Femur (tissue), 1 donor: ENCODE measurements at places on chromosomes 3 and 15.

GRCh38 chr15:99350408-99350807, 99.1 kb downstream of the LRRC28 start:
- DNase-seq: no peak

DNA sequence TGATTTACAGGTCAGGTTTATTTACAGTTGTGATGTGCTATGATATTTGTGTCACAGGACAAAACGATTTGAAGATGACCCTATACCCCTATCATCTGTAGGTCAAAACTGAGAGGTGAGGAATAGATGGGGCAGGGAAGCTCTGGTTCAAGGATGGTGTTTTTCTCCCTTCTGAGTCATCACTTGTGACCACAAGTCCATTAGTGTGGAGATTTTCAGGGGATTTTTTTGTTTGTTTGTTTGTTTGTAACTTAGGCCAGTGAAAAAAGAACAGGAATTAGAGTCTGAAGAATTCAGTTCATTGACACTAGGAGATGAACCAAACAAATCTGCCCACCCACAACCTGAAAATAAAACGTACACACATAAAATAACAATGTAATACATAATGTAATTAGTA, 62.7 kb upstream of the FAM98B start:
- DNase-seq: no peak

GRCh38 chr3:83002869-83003445, 1241.5 kb upstream of the GBE1 start:
- no peak for DNase-seq

GRCh38 chr15:29244123-29244522, 25.5 kb downstream of the NSMCE3 start:
- DNase-seq: no peak

DNA sequence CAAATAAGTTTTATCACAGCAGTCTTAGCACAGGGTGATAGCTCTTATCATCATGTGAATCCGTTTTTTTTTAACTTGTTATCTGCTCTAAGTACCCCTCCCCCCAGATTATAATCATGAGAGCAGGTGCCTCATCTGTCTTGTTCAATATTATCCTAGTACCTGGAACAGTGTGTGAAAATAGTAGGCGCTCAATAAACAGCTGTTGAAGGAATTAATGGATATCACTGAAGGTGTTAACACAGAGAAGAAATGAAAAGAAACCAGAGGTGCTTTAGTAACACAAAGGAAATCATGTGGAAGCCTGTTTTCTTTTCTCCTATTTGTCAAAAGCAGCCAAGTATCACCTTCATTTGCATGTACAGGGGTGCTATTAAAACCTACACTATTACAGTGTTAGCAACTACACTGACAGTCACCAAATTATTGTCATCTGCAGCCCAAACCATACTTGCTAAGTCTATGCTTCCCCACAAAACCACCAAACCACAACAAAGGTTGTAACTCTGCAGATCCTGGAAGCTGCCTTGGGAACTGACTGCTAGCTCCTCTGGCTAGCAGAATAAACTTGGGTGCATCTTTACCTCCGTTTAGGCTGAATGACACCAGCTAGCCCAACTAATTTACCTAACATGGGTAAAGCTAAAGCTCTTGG, 2.9 kb downstream of the XPC start:
- DNase-seq: no peak

GRCh38 chr15:38373016-38373415, 80.9 kb upstream of the FAM98B start:
- no peak for DNase-seq

- no peak for DNase-seq
Observed at GRCh38 chr3:78645628-78646310, 1122.0 kb downstream of the ROBO1 start.

DNA sequence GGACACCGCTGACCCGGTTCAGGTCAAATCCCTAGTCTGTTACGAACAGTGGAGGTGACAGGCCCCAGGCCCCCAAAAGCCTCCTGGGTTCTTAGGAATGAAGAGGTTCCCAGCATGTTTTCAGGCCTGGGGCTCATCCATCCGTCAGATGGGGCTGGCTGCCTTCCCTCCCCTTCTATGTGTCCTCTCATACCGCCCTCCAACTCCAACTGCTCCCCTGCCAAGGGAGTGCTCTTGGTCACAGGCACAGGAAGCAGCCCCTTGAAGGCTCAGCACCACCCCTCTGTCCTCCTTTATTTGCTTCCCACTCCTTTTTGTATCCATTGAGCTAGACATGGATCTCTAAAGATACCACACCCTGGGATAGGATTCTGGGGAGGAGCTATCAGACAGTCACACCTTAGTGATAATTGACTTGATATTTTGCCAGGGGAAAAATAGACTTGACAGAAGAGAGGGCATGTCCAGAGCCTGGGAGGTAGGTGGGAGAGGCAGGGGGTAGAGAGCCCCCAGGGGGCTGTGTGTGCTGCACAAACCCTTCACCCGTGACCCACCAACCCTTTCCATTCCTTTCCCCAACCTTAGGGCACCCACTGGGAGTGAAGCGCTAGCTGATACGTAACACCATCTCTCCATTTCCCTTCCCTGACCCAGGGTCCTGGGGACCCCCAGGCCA, 10.7 kb upstream of the CSPG4 start:
- DNase-seq: peak; percentile 68

DNA sequence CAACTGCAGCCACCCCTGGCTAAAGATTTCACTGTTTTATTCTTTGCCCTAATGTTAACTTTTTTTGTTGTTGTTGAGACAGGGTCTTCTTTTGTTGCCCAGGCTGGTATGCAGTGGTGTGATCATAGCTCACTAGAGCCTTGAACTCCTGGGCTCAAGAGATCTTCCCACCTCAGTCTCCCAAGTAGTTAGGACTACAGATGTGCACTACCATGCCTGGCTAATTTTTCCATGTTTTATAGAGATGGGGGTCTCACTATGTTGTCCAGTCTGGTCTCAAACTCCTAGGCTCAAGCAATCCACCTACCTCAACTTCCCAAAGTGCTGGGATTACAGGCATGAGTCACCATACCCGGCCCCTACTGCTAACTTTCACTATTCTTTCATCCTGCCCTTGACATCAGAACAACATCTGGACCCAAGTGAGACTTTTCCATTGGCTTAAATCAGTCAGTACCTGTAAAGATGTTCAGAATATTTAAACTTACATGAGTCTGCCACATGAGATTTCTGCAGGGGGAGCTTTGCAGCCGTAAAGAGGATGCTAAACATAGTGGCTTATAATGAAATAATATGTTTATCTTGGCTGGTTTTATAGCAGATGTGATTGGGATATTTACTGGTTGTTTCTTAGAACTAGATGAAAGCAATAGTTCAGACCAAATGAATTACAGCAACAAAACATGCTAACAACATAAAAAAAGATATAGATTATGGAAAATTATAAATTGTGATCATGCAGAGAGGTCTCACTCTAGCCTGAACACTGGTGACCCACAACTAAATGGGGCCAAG, 73.6 kb downstream of the HMG20A start:
- no peak for DNase-seq

GRCh38 chr3:147358144-147358992, 48.0 kb downstream of the ZIC4 start:
- no peak for DNase-seq
